ENCODE measurements at places on chromosomes 2 and 18.
A peak's percentile ranks its signal among the peaks of the same experiment; 100 is the strongest.

GRCh38 chr2:75632091-75632701 is 14.4 kb upstream of the MRPL19 start:
- DNase-seq, result no peak

DNA sequence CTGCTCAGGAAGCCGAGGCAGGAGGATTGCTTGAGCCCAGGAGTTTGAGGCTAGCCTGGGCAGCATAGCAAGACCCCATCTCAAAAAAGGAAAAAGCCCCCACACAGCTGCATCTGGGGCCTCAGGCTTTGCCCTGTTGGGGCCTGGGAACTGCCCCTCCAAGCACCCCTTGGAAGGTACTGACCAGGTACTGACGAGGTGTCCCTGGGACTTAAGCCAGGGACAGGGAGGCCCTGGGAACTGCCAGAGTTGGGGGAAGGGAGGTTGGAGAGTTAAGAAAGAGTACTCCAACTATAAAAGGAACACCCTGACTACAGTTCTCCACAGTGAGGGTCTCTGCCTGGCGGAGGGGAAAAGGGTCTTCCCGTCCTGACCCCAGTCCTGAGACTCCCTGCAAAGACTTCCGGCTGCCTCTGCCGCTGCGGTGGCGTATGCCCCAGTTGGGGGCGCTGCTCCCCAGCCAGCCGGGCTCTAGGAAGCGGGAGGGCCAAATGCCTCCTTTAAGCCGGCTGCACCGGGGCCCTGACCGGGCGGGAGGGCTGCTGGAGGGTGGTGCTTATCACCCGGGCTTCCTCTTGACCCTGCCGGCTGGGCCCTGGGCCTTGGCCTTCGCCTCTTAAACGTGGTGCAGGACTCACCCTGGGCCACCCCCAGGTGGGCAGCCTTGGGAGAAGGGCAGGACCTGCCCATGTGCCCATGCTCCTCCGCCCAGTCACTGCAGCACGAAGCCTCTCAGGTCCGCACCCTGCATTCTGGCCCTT is 12.8 kb downstream of the SLC30A3 start:
- DNase-seq, result peak; percentile 38

GRCh38 chr2:147425437-147426029 is 419.3 kb upstream of the ACVR2A start:
- no peak for DNase-seq

GRCh38 chr2:86274918-86275275 is 62.5 kb downstream of the REEP1 start:
- DNase-seq, result peak; percentile 25

Data from NCI-H524 (cell line).